ENCODE measurements at places on chromosomes 2 and 18.

DNA sequence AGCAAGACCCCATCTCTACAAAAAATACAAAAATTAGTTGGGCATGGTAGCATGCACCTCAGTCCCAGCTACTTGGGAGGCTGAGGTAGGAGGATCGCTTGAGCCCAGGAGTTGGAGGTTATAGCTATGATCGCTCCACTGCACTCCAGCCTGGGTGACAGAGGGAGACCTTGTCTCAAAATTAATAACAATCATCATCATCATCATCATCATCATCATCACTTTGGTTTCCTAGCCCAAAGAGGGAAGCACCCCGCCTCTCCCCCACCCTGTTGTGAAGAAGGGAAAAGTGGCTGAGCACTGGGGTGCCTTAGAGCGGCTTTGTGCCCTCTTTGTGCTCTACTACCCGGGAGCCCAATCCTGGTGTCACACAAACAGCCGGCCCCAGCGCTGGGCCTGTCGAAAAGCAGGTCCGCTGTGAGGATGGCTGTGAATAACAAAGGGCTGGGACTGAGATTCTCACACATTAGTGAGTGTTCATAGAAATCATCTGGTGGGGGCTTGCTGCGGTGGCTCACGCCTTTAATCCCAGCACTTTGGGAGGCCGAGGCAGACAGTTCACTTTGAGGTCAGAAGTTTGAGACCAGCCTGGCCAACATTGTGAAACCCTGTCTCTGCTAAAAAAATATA lies 42.6 kb upstream of the ASXL2 start:
- DNase-seq, result no peak

DNA sequence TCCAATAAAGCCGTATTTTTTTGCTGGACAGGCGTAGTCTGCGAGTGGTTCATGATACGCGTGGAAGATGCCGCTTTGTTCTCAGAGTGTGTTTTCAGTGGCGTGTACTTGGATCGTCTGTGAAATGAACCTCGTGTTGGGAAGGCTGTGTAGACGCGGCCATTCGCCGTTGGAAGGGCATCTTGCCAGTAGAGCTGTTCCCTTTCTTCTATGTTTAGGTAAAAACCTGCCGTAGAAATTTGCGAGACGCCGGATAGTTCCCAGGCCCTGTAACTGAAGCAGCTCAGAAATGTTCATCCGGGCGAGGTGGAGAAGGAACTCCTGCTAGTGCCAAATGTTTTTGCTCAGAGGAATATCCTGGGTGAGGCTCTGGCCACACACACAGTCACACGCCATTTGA lies 133.6 kb downstream of the NFATC1 start:
- no peak for DNase-seq

DNA sequence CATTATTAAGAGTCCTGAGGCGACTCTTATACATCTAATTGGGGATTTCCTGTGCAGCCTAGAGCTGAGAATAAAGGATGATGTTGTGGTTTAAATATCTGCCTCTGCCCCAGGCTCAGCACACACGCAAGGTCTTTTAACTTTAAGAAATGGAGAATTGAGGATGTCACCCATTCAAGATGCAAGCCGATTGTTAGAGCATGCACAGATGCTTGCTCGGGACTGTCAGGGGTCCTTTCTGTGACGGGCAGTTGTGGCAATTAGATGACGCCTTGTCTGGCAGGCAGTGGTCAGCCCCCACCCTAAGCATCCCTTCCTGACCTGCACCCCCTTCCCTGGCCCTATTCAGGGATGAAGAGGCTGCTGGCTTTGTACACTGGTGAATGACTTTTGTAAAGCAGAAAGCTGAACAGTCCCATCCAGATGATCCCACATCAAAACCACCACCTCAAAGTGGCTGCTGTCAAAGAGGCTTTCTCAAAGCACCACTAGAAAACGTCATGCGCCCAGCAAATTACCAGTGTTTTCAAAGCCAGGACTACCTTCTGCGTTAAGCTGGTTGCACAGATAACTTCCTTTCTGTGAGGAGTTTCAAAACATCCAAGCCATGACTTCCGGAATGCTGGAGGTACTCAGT lies 23.7 kb downstream of the FAM178B start:
- no peak for DNase-seq

GRCh38 chr18:31573051-31573450 lies 18.6 kb upstream of the TTR start:
- no peak for DNase-seq

- no peak for DNase-seq
Observed at GRCh38 chr2:64970495-64970894, 18.7 kb upstream of the SLC1A4 start.

GRCh38 chr2:231297108-231297908 lies 98.2 kb upstream of the B3GNT7 start:
- DNase-seq, result no peak

DNA sequence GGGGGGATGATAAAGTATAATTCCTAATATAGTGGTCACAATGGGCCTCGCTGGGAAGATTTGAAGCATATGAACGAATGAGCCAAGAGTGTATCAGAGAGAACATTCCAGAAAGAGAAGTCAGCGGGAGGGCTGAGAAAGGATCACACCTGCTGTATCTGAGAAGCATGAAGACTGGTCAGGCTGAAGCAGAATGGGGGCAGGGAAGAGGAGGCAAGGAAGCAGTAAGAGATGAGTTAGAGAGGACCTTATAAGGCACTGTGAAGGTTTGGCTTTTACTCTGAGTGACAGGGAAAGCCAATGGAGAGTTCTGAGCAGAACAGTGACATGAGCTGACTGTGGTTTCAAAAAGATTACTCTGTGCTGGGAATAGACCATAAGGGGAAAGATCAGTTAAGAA lies 73.5 kb downstream of the CHN1 start:
- DNase-seq, result no peak

DNA sequence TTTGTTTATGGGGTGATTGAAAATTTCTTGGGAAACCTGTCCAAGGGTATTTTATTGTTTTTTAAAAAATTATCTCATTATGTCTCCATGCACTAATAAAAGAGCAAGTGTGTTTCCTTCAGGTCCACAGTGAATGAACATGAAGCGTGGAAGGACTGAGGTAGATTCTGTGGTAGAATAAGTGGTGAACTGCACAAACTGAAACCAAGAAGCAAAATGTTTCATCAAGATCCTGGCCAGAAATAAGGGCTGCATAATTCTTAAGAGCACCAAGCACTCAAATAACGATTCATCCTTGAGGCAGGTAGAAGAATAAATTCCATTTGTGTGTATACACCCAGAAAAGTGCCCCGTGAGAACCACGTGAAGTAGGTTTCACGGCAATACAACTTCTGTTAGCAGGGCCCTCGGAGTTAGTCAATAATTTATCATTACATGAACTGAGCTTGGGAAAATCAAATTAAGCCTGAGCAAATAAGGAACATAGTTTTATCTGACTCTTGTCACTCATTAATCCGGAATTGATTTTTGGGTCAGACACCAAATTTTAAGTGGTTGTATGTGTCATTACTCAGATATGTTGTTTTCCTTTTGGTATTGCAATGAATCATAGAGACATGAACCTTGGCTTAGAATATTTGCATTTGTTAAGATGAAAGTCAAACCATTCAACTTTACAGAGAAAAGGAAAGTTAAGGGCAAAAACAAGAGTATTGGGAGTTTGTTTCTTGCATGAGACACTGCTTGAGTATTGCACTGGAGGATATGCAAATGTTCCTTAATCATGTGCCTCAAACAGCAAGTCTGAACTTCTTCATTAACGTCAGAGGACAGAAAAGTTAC lies 472.6 kb upstream of the NETO1 start:
- DNase-seq, result no peak

DNA sequence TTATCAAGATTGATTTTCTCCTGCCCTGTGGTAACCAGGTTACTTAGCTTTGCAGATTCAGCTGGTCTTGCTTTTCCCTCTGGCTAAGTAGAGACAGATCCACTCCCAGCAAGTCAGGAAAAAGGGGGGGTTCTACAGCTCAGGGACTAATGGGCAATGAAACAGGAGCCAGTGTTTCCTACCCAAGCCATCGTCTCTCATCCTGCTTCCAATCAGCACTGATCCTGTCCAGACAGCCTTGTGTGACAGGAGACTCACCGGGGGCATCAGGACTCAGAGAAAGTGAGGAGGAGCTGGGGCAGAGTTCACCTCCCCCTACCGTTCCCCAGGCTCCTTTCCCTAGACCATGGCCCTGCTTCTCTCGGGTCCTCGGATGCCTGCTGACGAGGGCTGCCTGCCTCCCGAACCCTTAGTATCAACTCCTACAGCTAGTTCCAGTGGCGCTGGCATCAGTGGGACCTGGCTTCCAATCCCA lies 307.6 kb downstream of the ALK start:
- DNase-seq, result no peak

All from NCI-H1436 treated with DMSO at 0.1 percent for 48 hours (cell line).